ENCODE measurements at places on chromosomes 2 and 18. TPM values are rescaled to one million over a fixed set of nuclear protein-coding genes. Genes with fewer than 3 reads are reported as not detected.
A peak's percentile ranks its signal among the peaks of the same experiment; 100 is the strongest.

MATN3 gene
- total RNA-seq: not detected

MAB21L4 gene
- total RNA-seq: not detected

MARCO gene
- not detected for total RNA-seq

LRP2 gene
- not detected for total RNA-seq

DNA sequence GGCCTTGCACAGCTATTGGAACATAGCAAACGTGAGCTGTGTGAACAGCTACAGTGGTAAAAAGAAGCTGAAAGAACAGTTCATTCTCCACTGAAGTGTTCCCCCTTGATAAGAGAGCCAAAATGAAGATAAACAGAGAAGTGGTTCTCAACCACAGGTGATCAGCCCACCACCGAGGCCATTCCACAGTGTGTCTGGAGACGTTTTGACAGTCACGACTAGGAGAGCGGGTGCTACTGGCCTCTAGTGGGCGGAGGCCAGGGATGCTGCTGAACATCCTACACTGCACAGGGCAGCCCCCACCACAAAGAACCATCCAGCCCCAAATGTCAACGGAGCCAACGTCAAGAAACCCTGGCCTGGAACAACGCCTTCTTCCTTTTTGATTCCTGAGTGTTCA is 38.4 kb downstream of the ADCY3 start:
- no peak for DNase-seq

GRCh38 chr2:203763241-203763937 is 57.0 kb downstream of the CD28 start:
- DNase-seq: no peak

DNA sequence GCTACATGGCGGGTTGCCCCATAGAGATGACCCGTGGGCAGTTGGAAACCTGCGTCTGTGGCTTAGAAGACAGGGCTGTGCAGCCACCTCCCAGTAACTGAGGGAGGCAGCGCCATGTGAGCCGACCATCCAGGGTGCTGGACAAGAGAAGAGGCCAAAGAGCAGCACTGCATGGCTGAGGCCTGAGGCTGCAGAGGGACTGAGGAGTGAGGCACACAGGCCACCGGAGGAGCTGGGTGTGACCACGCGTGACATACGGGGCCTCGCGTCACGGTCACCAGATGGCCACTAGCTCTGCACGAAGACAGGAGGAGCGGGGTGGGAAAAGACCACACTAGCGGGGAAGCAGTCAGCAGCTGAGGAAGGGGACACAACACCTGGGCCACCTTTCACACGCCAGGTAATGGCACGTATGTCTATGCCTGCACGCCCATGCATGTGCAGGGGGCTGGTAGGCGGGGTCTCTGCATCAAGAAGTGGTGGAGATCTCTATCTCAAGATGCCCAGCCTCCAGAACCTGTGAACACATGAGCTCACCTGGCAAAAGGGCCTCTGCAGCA is 61.4 kb downstream of the NDUFA10 start:
- DNase-seq: no peak

GRCh38 chr2:40487602-40488001 is 35.7 kb upstream of the SLC8A1 start:
- no peak for DNase-seq

GRCh38 chr18:59690996-59691395 is 6.2 kb downstream of the CCBE1 start:
- DNase-seq: no peak

DNA sequence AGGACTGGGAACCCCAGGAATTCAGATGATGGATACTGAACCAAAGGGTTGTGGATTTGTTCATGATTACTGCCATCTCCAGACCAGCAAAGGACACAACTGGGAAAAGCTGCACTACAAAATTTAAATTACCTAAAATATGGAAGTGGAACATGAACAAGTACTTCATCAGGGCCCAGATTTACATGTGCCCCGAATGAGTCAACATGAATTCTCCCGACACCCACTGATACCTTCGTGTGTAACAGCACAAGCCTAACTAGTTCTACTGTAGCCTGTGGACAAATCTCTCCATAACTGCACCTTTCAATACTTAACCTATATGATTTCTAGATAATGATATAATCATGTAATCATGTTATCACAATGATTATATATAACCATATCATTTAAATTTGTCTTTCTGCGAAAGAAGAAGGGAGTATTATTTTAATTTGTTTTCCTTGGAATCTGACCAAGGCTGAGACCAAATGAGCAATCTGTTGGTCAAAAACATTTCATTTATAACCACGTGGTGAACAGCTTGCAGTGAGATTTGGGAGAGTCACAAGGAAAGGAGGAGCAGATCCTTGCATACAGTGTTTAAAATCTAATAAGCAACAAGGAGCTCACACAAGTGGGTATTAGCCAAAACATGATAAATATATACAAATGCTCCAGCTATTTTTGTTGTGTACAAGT is 70.5 kb downstream of the CACNB4 start:
- DNase-seq: no peak

DNA sequence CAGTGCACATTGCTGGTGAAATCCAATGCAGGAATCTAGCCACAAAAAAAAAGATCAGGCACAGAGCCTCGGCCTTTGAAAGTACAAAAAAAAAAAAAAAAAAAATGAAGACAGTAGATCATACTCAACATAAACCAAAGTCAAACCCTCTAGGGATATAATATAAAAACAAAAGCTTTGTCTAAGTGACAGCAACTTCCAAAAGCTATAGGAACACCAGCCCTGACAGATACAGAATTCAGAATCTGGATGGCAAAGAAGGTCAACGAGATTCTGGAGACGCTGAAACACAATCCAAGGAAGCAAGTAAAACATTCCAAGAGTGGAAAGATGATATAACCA is 54.0 kb upstream of the SCN1A start:
- DNase-seq: no peak

GRCh38 chr18:8162802-8163201 is 446.4 kb upstream of the RAB12 start:
- DNase-seq: no peak

DNA sequence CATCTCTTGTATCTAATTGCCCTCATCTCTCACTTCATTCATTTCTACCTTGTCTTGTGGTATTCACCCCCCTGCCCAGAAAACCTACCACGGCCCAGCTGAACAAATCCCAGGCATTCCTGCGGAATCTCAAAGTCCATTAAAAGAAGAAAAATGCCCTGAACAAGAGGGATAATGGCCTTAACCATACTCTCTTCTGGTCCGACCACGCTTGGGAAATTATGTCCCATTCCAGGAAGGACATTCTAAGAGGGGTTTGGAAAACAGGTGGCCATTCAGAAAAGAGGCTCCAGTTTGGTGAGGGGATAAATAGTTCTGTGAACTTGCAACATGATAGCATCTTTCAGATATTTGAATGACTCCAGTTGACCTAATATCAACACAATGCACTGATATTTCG is 349.9 kb upstream of the ZNF521 start:
- DNase-seq: no peak

GRCh38 chr18:6566338-6566911 is 151.7 kb upstream of the L3MBTL4 start:
- no peak for DNase-seq

- no peak for DNase-seq
Observed at GRCh38 chr2:29165362-29166241, 50.4 kb downstream of the CLIP4 start.

GRCh38 chr18:54255141-54255540 is 14.2 kb upstream of the POLI start:
- no peak for DNase-seq

DNA sequence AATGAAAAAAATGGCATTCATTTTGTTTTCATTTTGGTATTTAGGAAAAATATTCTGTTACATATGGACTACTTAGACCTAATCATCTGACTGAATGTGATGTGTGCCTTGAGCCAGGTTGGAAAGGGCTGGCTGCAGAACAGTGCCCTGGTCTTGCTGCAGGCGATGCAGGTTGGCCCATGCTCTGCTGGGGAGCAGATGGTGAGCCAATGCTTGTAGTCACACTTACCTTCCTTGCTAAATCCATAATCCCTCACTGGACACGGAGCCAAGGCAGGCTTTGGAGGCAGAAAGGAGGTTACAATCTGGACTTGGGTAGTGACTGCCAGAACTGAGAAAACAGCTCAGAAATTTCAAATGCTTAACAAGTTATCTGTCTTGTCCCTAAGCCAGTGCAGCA is 228.7 kb downstream of the ARHGAP15 start:
- no peak for DNase-seq

DNA sequence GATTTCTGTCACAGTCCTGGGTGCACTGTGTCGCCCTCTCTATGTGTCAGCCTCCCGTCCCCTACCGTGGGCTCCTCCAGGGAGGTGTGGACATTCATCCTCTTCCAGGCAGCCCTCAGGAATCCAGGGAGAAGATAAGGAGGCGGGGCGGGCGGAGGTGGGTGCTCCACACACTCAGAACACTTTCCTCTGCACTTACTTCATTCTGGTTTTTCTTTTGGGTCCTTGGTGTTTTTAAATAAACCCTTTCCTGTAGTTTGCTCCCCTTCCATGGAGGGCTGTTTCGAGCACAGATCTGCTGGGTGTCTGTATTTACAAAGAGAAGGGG is 183.9 kb downstream of the FAM210A start:
- DNase-seq: no peak

- no peak for DNase-seq
Observed at GRCh38 chr2:199366406-199366805, 91.3 kb downstream of the SATB2 start.

DNA sequence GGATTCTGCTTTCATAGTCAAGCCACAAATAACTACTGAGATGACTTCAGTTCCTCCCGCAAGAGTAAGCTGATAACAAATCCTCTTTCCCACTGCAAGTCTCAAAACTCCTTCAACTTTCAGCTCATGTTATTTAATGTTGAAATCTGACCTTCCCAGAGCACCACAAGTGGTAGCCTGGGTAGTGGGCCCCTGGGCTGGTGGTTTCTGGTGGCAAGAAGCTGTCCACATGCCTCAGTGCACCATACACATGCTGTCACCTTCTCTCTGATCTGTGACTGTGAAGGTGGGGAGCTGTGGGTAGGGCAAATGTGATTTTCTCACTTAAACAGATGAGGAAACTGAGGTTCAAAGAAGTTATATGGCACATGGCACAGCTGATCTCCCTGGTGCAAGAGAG is 246.1 kb upstream of the EPAS1 start:
- DNase-seq: no peak

GRCh38 chr2:84924173-84925106 is 19.0 kb downstream of the TMSB10 start:
- peak; percentile 74 for DNase-seq

GRCh38 chr2:30504731-30505130 is 57.7 kb downstream of the LCLAT1 start:
- no peak for DNase-seq

GRCh38 chr2:180905002-180905401 is 75.4 kb upstream of the UBE2E3 start:
- DNase-seq: no peak

Measured in natural killer cell (primary cell).